Activated naive CD4-positive, alpha-beta T cell treated with anti-CD3 and anti-CD28 coated beads for 36 hours (primary cell): ENCODE measurements at places on chromosomes 6 and 20.

DNA sequence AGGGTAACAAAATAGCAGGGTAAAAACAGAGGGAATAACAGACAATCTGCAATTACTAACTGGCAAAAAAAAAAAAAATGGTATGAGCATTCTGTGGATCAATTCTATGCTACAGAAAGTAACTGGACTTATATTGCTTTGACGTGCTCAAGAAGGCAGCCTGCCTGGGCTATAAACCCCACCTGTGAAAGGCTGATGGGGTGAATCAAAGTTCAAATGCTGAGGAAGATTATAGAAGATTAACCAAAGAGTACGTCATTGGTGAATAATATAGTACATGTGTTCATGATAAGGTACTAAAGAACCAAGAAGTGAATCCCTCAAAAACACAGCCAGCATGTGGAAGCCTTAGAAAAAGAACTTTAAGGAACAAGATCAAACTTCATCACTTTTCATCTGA is 441.9 kb upstream of the PTCHD4 start:
- DNase-seq = no peak

GRCh38 chr20:34397096-34397495 is 34.0 kb downstream of the ITCH start:
- no peak for DNase-seq

- peak; percentile 85 for DNase-seq
Observed at GRCh38 chr20:38730989-38731737, 6.9 kb downstream of the SLC32A1 start.

DNA sequence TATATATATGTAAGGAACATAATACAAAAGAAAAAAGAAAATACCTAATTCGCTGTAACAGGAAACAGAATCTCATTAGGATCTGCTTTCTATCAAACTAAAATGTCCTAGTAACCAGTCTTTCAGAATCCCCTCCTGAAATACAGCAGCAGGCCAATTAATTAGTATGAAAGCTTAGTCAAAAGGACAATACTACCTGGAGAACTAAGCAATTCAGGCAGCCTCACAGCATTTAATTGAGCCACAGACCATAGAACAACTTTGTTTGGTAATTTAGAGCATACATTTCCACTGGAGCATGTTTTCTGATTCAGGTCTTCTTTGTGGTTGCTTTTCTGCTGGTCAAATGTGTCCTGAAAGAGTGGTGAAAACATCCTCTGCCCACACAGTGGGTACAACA is 516.0 kb downstream of the LMBRD1 start:
- no peak for DNase-seq

DNA sequence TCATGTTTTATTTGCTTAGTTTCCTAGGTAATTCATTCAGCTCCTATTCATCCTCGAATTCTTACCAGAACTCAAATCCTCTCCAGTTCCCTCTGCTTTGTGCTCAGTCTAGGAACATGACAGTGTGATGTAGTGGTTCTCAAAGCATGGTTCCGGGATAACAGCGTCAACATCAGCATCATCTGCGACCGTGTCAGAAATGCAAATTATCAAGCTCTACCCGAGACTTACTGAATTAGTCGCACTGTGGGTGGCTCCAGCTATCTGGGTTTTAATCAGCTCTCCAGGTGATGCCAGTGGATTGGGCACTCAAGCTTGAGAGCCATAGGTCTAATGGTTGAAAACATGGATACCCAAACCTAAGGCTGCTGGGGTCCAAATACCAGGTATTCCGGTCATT is 7.7 kb upstream of the STK35 start:
- DNase-seq = no peak

DNA sequence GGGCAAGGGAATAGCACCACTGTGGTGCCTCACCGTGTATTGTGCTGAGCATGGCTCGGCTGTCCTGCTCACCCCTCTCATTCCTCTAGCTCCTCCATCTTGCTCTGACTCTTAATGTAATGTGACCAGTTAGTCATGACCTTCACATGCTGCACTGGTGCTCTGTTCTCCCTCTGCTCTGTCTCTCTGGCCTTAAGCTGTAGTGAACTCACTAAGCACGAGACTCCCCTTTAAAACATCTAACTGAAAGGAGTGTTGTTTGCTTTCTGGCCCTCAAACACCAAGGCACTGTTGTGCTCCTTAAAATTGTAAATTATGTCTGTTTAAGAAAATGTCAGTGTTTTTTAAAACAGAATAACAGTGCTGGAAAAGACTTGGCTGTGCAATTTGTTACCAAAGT is 140.4 kb downstream of the HDGFL1 start:
- DNase-seq = no peak

GRCh38 chr20:34420975-34421374 is 57.9 kb downstream of the ITCH start:
- no peak for DNase-seq

GRCh38 chr20:19887556-19888268 is 129.4 kb upstream of the NAA20 start:
- DNase-seq = no peak
